ENCODE measurements at places on chromosomes 3 and 15.
A peak's percentile ranks its signal among the peaks of the same experiment; 100 is the strongest.

- no peak for DNase-seq
Observed at GRCh38 chr15:31427411-31427810, 100.8 kb downstream of the KLF13 start.

- DNase-seq: no peak
Observed at GRCh38 chr15:48866141-48866563, 11.8 kb upstream of the EID1 start.

GRCh38 chr15:67824197-67824968 is 926 bp upstream of the SKOR1 start:
- DNase-seq: no peak

- no peak for DNase-seq
Observed at GRCh38 chr15:101807345-101807945, 4.1 kb downstream of the OR4F6 start.

DNA sequence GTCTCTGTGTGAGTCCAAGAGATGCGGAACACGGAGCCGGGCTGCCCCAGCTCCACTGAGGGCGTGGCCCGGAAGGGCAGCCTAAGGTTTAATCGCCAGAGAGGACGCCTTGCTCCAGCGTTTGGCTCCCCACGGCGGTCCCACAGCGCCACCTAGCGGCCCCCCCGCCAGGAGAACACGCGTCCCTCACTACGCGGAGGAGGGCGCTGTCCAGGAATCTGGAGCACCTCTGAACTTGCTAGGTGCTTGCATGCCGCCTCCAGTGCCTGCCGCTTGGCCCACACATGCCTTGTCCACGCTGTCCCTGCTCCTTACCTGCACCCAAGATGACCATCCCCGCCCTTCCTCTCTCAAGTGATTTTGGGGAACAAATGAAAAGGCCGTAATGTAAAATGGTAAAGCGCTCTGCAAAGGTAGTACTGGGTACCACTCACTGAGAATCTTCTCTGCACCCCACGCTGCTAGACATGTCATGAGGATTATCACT is 14.4 kb upstream of the MRPS22 start:
- DNase-seq: peak; percentile 36

DNA sequence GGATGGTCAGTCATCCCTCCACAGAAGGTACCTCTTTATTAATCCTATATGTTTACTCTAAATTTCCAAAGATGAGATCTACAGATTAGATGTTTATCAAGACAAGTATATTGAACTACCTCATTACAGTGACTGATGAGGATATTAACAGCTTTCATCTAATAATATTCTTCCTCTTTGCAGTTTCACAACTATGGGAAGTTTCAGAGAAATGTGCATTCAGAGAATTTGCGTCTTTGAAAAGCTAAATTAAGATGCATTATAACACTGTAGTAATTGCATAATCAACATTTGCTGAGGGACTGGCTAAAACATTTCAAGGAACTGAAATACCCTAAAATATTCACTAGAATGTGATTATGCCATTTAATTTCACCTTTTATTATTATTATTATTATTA is 46.7 kb downstream of the MCF2L2 start:
- DNase-seq: no peak

- DNase-seq: no peak
Observed at GRCh38 chr15:42456971-42457370, 34.0 kb downstream of the ZNF106 start.

- no peak for DNase-seq
Observed at GRCh38 chr3:9881441-9881840, 1.4 kb upstream of the CIDEC start.

- DNase-seq: no peak
Observed at GRCh38 chr15:59862191-59863155, 141.6 kb upstream of the FOXB1 start.

DNA sequence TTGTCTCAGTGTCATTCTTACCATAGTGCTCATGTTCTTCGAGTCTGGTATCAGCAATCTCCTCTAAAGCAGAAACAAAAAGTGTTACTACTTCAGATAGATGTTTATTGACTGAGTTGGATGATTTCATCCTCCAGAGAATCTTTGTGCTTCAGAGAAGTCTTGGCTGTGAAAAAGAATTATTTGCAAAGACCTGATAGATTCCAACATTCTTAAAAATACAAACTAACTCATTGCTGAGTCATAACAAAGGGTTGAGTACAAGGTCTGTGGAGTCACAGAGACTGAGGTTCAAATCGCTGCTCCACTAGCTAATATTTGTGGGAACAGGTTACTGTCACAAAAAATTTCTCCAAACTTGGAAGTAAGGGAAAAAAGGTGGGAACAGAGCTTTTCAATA is 9.0 kb upstream of the STRIT1 start:
- DNase-seq: no peak

- no peak for DNase-seq
Observed at GRCh38 chr3:117892431-117892841, 1142.2 kb downstream of the IGSF11 start.

All from NCI-H2029 treated with DMSO at 0.1 percent for 48 hours (cell line).